Progenitor cell of endocrine pancreas (in vitro differentiated cells): ENCODE measurements at places on chromosomes 4 and X. TPM values are rescaled to one million over a fixed set of nuclear protein-coding genes. Genes with fewer than 3 reads are reported as not detected.

The SMAD1 gene
- total RNA-seq: 26.3 and 32.5 TPM in 2 replicates

The HSFX2 gene
- 0.36 TPM in 1 of 2 replicates, not detected in the other for total RNA-seq

The DMRTC1 gene
- 0.60 and 1.8 TPM in 2 replicates for total RNA-seq

The ARHGAP6 gene
- 1.9 TPM in 2 replicates for total RNA-seq

The MCF2 gene
- total RNA-seq: 0.31 TPM in 1 of 2 replicates, not detected in the other

The CT45A2 gene
- total RNA-seq: not detected in 2 replicates

The RBMX gene
- total RNA-seq: 425 and 445 TPM in 2 replicates

- DNase-seq: no peak
These were observed 144.5 kb downstream of the EVC2 start for GRCh38 chr4:5563856-5564255.

GRCh38 chr4:102606846-102607450 lies 105.8 kb downstream of the NFKB1 start:
- DNase-seq: no peak

GRCh38 chr4:13968723-13969122 lies 341.2 kb upstream of the BOD1L1 start:
- DNase-seq: no peak

GRCh38 chrX:73903941-73904340 lies 340.9 kb downstream of the CHIC1 start:
- no peak for DNase-seq

- DNase-seq: no peak
These were observed 161.4 kb upstream of the GIMD1 start for GRCh38 chr4:106530024-106530361.

- DNase-seq: no peak
These were observed 108.0 kb downstream of the GPM6A start for GRCh38 chr4:175703956-175704600.

DNA sequence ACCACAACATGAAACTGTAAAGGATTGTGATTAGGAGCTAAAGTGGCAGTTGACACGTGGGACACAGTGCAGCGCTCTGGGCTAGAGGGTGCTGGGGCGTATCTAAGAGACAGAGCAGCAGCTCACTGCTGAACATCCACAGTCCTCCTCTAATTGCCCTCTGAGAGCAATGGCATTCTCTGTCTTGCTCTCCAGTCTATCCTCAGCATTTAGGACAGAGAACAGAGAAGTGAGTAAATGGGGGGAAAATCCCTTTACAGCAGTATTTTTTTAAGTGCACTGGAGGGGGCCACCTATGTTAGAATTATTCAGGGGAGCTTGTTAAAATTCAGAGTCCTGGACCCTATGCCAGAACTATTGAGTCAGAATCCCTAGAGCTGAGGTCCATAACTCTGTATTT lies 4.2 kb upstream of the TMEM154 start:
- DNase-seq: no peak

GRCh38 chr4:94941706-94942105 lies 184.0 kb downstream of the BMPR1B start:
- DNase-seq: no peak

- no peak for DNase-seq
These were observed 43.6 kb downstream of the RTL9 start for GRCh38 chrX:110402091-110402849.

DNA sequence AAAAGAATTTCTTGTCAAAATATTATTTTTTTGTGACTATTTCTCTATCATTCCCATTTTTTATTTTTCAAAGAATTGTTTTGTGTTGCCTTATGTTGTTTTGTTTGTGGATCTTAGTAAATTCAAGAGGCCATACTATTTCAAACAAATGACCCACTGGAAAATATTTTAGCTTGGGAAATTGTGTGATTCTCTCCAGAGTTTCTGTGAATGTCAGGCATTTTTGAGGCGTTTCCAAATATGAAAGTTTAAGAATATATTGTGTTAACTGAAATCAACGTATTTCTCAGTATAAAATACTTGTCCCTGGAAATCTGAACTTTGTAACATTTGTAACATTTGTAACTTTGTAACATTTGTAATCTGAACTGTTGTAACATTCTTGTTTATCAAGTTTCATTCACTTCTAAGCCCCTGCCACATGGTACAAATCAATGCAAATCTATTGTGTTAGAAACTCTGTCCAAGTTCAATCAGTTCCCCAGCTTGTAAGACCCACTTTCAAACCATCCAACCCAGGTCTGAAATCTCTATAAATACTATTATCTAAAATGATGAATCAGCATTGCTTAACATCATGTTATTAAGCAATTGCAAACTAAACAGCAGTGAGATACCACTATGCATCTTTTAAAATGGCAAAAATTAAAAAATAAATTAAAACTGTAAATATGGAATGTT lies 465.4 kb upstream of the GRID2 start:
- DNase-seq: no peak

- no peak for DNase-seq
These were observed 81.0 kb upstream of the HUWE1 start for GRCh38 chrX:53767544-53767943.

DNA sequence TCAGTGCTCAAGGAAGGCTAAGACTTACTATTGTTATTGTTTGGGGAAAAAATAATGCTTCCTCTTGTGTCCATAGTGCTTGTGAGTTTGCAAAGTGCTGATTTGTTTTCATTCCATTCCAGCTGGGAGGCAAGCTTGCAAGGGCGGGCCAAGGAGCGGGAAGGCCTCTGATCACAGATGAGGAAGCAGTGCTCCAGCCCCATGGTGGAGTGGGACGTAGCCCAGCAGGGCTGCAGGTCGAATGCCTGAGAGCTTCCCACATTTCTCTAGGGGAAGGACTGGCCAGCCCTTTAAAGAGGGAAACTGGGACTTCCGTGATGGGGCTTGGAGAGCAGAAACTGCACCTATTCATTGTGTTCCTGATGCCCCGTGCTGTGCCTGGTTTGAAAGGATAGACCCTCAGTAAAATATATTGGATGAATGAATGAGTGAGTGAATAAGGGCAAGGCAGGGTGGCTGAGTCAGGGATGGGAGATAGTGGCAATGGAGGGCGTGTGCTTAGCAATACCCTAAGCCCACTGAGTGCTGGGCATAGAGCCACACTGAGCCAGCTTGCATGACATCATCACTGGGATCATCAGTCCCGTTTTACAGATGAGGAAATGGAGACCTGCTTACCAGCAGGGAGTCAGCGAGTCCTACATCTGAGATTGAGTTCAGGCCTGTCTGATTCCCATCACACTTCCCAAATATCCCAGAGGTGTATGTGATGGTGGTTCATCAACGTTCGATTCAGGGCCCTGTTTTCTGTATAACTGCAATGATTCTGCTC lies 17.9 kb upstream of the NSG1 start:
- no peak for DNase-seq

- no peak for DNase-seq
These were observed 31.9 kb downstream of the CDKL2 start for GRCh38 chr4:75598390-75598789.

GRCh38 chrX:139924069-139924695 lies 8.7 kb downstream of the ATP11C start:
- no peak for DNase-seq

- no peak for DNase-seq
These were observed 89.4 kb downstream of the FTHL17 start for GRCh38 chrX:30982467-30982866.

DNA sequence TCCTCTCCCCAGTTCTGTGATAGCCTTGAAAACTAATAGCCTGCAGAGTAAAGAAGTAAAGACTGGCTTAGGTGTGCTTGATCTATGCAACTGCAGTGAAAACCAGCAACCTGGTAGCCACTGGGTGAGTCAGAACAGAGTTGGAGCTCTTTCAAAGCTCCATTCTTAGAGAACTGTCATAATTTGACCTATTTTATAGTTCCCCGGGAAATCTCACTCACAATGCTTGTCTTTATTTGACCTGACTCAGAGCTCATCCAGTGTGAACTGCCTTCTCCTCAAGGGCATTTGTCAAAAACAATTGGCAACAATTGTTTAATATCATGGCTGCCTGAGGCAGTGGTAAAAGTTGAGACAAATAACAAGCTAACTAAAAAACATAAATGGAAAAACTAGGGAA lies 213.0 kb upstream of the NHS start:
- no peak for DNase-seq

DNA sequence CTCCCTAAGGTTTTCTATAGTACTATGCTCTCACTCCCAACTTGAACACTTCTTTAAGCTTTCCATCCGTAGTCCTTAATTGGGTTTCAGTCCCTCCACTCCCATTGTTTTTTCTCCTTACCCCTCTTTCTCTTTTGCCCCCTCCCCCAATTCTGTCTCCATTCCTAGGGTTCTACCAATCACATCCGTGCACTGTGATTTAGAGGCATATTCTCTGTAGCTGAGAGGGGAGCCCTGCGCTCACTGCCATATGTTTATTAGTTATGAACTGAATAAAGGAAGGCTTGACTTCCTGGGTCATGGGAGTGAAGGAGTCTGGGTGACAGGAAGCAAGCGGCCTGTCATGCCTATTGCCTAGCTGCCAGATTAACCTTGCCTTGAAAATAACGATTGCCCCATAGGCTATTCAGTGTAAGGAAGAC lies 471 bp downstream of the MCTS1 start:
- DNase-seq: no peak

GRCh38 chrX:84358271-84358670 lies 144.0 kb downstream of the HDX start:
- DNase-seq: no peak

- no peak for DNase-seq
These were observed 300.7 kb downstream of the USP46 start for GRCh38 chr4:52358366-52358765.

GRCh38 chrX:132442691-132443090 lies 46.1 kb downstream of the MBNL3 start:
- no peak for DNase-seq

DNA sequence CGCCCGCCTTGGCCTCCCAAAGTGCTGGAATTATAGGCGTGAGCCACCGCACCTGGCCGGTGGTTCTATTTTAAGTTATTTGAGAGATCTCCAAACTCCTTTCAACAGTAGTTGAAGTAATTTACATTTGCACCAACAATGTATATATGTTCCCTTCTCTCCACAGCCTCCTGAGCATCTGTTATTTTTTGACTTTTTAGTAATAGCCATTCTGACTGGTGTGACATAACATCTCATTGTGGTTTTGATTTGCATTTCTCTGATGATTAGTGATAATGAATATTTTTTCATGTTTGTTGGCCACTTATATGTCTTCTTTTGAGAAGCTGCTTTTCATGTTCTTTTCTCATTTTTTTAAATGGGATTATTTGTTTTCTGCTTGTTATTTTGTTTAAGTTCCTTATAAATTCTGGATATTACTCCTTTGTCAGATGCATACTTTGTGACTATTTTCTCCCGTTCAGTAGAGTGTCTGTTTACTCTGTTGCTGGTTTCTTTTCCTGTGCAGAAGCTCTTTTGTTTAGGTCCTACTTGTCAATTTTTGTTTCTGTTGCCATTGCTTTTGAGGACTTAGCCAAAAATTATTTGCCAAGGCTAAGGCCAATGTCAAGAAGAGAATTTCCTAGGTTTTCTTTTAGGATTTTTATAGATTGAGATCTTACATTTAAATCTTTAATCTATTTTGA lies 213.2 kb downstream of the ARHGAP24 start:
- DNase-seq: no peak

DNA sequence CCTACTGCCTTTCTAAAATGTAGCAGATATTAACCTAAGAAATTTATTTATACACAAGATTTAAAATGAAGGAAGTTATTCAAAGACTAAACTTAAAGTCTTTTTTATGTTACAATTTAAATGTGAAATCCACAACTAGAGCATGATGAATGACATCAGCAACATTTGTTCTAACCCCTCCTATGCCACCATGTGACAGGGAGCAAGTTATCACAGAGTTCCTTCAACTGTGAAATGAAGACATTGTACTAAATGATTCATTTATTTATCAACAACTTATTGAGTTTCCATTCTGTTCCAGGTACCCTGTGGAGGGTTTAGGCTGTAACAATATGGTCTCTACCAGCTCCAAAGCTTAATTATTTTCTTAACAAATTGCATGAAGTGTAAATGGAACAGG lies 76.9 kb downstream of the SLC39A8 start:
- DNase-seq: no peak

DNA sequence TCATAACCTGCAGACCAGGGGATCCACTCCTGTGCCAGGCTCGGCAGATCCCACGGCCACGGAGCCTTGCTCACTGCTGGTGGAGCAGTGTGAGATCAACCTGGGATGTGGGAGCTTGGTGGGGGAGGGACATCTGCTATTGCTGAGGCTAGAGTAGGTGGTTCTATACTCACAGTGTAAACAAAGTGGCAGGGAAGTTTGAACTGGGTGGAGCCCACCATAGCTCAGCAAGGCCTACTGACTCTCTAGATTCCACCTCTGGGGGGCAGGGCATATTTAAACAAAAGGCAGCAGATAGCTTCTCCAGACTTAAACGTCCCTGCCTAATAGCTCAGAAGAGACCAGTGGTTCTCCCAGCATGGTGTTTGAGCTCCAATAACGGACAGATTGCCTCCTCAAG lies 54.7 kb upstream of the EPHA5 start:
- no peak for DNase-seq

- DNase-seq: no peak
These were observed 132.2 kb upstream of the SLC34A2 start for GRCh38 chr4:25523405-25523804.

DNA sequence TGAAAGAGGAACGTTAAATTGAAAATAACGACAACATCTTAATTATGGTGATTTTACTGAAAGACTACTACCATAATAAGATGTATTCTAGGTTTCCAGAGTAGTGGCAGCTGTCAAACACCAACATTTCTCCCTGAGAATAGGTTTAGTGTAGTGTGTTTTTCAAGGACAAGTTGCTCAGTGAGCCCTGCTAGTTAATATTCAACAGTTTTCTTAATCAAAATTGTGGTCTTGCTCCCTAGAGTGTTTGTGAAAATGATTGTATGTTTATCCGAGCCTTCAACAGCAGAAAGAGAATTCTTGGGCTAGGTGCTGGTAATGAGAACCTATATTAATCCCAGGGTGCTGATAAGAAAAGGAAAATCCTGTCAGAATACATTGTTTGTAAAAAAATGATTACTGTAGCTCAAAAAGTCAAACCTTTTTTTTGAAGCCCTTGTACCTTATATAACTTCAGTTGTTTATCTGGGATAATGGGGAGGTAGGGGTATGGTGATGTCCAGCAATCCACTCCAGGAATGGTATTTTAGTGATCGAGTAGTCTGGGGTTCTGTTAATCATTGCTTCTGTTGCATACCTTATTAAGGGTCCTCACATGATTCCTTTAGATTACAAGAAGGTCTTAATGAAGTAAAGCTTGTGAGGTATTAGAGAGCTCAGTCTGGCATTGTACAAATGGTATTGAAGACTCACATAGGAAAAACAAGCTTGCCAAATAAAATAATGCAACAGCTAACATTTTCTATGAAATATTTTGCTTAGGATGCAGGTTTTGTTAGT lies 110.7 kb downstream of the CCSER1 start:
- no peak for DNase-seq

GRCh38 chrX:23726191-23726590 lies 16.9 kb downstream of the ACOT9 start:
- DNase-seq: no peak

- DNase-seq: no peak
These were observed 22.7 kb downstream of the KLF3 start for GRCh38 chr4:38686682-38687081.

- no peak for DNase-seq
These were observed 1489.8 kb downstream of the STIM2 start for GRCh38 chr4:28350485-28350884.
